ENCODE measurements at places on chromosomes 3 and 15.

DNA sequence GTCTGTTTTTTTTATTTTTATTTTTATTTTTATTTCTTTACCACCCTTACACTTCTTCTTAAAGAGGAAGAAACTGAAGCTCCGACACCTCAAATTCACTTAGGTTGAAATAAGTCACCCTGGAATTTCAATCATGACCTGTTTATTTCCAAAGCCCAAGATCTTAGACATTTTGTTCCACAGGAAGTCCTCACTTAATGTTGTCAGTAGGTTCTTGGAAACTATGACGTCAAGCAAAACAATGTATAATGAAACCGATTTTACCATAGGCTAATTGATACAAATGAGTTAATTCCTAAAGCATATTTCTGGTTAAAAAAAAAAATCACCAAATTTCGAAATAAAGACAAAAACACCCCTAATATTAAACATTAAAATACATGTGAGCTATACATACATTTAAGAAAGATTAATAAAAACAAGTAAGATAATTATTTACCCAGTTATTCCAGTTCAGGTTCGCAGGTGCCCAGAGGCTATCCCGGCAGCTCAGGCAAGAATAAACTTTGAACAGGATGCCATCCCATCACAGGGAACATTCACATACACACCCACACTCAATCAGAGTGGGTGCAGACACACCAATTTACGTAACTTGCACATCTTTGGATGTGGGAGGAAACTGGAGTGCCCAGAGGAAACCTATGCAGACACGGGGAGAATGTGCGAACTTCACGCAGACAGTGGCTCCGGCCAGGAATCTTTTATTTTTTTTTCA is 391.0 kb downstream of the RAP2B start:
- DNase-seq: no peak

GRCh38 chr3:119559441-119559963 is at the start of gene CD80:
Gene CD80, minus strand, starts transcription at chr3:119559614. Its CDS starts 1,886 bp downstream, at chr3:119557728.
- peak; percentile 35 for DNase-seq

- no peak for DNase-seq
Measured at GRCh38 chr3:195238081-195238571, 32.8 kb downstream of the XXYLT1 start.

DNA sequence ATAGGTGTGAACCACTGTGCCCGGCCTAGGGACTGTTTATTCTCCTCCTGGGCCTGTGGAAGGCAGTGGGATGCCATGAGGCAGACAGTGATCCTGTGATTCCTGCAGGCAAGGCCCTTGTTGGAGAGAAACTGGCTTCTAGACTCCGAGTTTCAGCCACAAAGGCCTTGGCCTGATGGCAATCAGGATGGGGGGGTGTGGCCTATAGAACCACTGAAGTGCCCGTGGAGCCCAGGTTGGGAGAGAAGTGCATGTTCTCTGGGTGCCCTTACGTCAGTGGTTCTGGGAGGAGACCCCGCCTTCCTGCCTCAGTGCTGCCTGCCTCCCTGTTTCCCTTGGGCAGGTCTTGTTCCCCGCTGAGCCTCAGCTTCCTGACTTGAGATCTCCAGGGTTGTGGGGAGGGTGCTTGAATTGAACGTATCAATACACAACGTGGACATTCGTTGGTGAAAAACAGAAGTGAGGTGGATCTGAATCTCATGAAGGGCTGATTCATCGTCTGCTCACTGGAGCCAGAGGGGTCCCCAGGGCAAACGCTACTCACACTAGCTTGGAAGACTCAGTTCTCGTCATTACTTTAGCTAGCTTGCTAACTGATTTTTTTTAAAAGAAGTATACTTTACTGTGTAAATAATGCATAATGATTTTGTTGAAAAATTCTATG is 31.8 kb downstream of the IRAK2 start:
- no peak for DNase-seq

- DNase-seq: no peak
Measured at GRCh38 chr3:58521917-58522631, 14.9 kb downstream of the ACOX2 start.

DNA sequence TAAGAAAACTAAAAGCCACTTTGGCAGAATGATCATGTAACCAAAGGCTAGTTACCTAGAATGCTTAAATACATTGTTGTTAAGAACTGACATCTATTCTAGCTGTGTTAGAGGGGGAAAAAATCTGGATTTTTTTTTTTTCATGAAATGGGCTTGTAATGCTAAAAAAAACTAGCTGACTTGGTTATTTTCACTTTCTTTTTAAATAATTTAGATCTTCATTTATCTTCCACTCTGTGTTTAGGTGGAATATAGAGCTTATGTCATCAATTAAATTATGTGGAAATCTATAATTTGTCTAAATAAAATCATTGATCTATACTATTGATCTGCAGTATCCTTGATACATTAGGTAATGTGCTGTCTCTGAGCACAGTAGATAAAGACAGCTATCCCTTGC is 217.4 kb downstream of the TCF12 start:
- no peak for DNase-seq

- DNase-seq: no peak
Measured at GRCh38 chr3:57971975-57972374, 36.2 kb upstream of the FLNB start.

DNA sequence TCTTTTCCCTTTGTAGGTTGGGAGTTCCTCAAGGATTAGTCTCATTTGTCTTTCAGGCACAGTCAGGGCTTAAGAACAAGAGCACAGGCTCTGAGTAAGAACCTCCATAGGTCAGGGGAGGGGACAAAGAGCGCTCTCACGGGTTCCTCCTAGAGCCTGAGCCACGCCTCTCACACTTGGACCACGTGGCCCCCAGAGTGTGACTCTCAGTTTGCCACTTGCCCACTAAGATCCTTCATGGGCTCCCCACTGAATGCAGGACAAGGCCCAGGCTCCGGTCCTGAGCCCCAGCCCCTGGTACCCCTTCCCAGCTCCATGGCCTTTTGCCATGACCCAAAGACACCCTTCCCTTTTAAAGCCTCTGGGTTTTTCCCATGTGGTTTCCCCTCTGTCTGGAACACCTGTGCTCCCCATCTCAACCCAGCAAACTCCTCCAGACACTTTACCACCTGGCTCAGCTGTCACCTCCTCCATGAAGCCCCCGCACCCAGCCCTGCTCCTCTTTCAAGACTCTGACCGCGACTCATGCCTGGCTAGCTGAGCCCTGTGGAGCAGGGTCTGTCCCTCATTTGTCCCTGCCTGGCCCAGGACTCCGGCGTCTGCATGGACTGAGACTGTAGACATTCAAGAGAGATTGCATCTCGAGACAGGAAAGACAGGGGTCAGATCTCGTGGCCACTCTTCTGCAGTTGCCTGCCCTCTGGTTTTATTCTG is 32.7 kb downstream of the IQSEC1 start:
- DNase-seq: no peak

DNA sequence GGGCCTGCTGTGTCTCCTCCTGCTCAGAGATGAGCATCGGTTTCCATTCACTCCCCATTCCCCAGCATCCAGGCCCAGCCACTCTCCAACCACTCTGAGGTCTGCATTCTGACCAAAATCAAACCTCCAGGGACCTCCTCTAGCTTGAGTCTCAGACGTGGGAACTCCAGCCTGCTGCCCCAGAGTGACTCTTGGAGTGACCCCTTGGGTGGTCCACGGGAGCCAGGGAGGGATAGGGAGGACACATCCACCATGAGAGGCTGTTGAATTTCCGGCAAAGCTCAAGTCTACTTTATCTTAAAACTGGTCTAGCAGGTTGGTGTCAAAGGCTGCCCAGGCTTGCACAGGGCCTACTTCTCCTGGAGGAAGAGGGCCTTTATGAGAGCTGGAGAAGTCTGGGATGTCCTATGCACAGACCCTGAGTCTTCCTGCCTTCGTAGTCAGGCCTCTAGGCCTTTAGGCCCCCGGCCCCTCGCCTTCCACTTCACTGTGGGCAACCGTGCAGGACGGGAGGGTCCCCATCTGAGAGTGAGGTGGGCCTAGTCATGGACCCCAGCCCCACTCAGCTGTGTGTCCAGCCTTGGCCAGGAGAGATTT is 8.9 kb downstream of the CISH start:
- DNase-seq: no peak

DNA sequence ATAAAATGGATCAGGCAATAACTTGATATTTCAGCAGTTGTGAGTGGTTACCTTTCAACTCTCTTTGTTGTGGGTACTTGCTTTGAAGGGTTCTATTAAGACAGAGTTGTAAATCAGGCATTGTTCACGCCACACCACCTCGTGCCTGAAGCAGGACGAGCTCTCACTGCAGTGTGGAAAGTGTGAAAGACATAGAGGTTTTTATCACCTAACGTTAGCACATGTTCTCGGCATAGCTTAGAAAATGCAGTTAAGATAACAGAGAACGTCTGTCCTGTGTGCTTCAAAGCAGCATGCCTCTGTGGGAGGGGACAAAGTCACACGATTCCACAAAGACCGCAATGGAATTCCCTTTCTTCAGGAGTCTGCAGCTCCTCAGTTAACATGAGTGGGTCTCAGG is 7.8 kb downstream of the ADAMTS17 start:
- no peak for DNase-seq

GRCh38 chr15:55257012-55257670 is 32.5 kb downstream of the RAB27A start:
- DNase-seq: no peak

GRCh38 chr15:63294359-63294758 is 17.0 kb downstream of the APH1B start:
- DNase-seq: no peak

DNA sequence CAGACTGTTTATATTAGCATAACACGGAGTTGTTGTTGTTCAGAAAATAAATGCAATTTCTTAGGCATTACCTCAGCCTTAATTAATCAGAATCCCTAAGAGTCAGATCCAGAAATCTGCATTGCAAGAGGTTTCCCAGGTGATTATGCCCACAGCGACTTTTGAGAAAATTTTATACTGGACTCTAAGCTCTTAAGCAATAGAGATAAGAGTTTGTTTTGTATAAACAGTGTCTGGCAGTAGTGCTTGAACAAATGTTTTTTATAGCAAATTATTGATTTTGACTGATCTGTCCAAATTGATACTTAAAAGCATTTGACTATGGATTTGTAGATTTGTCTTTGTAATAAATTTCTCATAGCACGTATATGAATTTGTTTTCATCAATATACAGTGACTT is 92.8 kb downstream of the ZBBX start:
- DNase-seq: no peak

DNA sequence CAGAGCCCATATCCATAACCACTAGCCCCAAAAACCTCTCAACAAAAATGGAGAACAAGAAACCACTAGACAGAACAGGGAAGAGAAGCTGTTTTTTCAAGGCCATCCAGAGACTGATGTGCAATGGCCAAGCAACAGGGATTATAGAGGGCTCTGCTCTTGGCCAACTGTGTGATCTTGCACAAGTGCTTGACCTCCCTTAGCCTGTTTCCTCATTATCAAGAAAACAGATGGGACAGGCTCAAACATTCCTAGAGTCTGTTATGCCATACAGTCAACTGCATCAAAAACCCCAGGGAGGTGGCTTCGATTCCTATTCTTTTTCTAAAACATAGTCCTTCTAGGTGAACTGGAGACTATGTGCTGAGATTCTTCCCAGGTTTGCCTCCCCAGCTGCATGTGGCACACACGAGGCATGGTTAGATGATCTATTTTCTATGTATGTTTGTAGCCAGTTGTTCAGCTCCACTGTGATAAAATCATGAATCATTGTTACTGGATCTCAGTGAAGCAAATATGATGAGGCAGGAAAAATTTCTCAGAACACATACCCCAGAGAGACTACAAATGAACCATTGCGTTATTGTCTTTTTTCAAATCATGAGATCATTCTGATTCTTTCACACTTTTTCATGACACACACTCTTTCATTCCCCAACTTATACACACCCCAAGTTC is 132.9 kb upstream of the TGFBR2 start:
- DNase-seq: no peak

DNA sequence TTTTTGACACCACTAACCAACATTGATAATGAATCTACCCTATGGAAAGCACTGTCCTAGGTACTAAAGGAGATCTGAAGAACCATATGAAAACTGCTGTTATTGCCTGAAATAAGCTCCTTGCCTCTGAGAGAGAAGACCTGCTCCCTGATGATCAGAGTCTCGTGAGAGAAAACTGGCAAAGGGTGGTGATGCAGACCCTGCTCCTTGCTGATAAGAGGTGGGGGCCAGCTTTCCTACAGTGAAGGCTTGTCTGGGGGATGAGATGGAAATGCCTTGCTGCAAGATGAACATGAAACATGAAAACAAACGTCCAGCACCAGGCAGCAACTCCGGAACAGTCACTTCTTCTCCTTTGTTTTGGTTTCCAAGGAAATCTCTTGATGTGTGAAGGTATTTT is 31.9 kb downstream of the RASGRP1 start:
- no peak for DNase-seq

- no peak for DNase-seq
Measured at GRCh38 chr3:23662079-23662617, 143.6 kb upstream of the UBE2E1 start.

- no peak for DNase-seq
Measured at GRCh38 chr3:22106213-22106896, 355.3 kb upstream of the ZNF385D start.

DNA sequence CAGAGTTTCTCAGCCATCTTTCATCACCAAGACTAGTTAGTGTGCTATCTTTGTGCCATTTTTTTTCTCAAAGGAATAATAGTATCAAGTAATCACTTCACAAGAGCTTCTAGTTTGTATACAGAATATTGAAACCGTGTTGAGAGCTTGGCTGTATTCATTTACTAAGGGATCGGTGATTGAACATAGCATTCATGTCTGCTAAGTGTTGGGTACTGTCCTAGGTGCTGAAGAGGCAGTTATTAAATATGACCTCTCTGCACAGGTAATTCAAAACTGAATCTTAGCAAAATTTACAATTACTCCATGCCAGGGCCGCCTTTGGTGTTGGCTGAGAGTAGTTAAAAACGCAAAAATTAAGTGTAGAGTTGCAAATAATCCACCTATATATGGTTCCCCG is 355.3 kb upstream of the RORA start:
- no peak for DNase-seq

DNA sequence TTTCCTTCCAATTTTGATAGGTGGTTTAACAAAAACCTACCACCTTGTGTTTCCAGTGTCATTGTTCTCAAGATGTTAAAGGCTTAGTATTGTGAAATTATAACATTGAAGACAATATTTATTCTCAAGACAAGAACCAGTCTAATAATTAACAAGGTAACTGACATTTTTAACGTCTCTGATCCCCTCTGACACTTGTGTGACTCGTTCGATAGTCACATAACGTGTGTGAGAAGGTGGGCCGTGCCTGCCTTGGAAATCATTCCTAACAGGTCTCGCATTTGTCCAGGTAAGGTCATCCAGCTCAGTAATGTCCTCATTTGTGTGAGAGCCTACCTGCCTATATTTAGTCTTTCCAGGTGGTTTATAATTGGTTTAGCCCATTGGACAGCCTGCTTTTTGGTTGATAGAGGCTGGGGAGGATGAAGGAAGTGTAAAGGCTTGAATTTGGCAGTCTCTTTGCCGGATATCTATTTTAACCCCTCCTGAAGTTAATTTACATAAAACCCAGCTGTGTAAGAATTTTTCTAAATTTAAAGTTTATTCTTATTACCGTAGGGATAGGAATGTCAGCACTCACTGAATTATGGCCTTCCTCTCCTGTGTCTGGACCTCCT is 94.4 kb downstream of the AKAP13 start:
- DNase-seq: no peak

Data from 8988T (cell line).